Stimulated activated CD8-positive, alpha-beta memory T cell treated with anti-CD3 and anti-CD28 coated beads, Interleukin-7, amount 100 ng/mL, for 48 hours (primary cell): ENCODE measurements at places on chromosomes 11 and 22.

DNA sequence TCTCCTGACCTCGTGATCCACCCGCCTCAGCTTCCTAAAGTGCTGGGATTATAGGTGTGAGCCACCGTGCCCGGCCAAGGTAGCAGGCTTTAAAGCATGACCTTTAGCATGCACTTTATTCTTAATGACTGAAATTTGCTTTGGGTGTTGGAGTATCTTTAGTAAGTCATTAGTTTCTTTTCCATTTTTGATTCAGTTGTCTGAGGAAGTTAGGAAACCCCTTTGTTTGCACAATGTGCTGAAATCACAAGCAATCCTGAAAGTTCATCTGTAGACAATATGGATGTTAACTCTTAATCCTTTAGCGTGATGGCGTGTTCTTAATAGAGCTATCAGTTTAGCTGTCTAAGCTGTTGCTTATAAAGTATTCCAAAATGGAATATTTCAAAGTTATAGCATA is 16.8 kb downstream of the SDHD start:
- no peak for DNase-seq

GRCh38 chr11:35003186-35003585 is 86.8 kb downstream of the PDHX start:
- DNase-seq: no peak

DNA sequence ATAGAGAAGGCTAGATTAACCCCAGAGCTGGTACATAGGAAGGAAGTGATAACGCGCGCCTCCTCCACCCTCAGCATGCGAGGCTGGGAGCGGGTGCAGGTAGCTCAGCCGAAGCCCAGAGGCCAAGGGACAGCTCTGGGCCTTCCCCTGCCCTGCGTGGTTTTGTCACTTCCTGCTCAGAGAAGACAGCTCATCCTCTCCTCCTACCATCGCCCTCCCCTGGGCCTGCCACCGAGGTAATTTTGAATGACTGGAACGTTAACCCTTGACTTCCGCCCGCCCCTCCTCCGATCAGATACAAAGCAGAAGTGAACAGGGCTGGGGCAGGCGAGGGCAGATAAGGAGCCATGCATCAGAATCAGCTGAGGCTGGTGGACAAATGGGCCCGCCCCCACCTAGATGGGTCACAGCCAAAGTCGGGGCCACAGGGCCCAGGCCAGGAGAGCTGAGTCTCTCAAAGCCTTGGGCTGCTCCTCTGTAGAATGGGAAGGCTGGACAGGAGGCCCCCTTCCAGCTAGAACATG is 1.6 kb downstream of the RAC2 start:
- DNase-seq: peak; percentile 95

GRCh38 chr11:118198370-118198769 is 21.9 kb upstream of the SCN2B start:
- DNase-seq: peak; percentile 87

GRCh38 chr11:11391169-11391568 is 38.1 kb upstream of the CSNK2A3 start:
- DNase-seq: no peak

DNA sequence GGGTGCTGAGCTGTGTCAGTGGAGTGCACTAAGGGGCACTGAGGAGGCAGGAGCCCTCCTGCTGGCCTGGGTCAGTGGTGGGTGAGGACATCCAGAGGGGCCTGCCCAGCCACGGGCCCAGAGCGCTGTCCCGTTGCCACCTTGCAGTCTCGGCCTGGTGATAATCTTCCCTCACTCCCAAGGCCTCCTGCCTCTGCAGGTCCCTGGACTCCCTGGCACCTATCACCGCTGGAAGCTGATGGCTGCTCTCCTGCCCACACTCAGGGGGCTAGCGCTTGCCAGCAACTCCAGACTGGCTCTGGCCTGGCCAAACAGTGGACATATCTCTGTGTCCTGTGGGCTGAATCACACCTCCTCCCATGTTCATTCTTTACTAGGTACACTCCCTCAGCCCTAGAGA is 86.5 kb upstream of the PITPNB start:
- no peak for DNase-seq

- DNase-seq: no peak
These were observed 101.3 kb upstream of the FGF3 start for GRCh38 chr11:69920345-69921127.
